ENCODE measurements at places on chromosomes 4 and X.

- no peak for DNase-seq
Measured at GRCh38 chr4:176034499-176034898, 31.1 kb upstream of the WDR17 start.

DNA sequence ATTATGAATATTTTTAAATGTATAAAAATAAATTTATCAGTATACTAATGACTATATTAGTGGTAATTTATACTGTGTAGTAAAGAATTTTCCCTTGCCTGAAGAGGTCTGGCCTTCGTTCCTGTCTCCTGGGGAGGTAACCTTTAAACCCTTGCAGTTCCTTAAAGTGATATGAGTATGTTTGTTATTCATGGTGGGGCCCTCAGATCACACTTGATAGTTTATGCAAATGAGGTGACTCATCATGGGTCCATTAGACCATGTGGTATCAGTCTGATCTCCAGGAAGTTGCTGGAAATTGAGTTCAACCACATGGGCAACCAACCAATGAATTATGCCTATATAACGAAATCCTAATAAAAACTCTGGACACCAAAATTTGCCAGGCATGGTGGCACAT is 904.1 kb downstream of the RPA4 start:
- no peak for DNase-seq

- DNase-seq: no peak
Measured at GRCh38 chrX:55710701-55711100, 6.8 kb upstream of the RRAGB start.

GRCh38 chrX:2967998-2968909 is 38.1 kb upstream of the ARSH start:
- DNase-seq: no peak

GRCh38 chrX:10395643-10396042 is 224.7 kb downstream of the MID1 start:
- no peak for DNase-seq
